ENCODE measurements at places on chromosomes 2 and 18.
A peak's percentile ranks its signal among the peaks of the same experiment; 100 is the strongest.

- no peak for DNase-seq
Observed at GRCh38 chr2:174473796-174474195, 13.0 kb downstream of the GPR155 start.

GRCh38 chr18:78293940-78294541 is 685.6 kb upstream of the SALL3 start:
- DNase-seq = no peak

- no peak for DNase-seq
Observed at GRCh38 chr2:95062242-95063085, 37.0 kb downstream of the MAL start.

DNA sequence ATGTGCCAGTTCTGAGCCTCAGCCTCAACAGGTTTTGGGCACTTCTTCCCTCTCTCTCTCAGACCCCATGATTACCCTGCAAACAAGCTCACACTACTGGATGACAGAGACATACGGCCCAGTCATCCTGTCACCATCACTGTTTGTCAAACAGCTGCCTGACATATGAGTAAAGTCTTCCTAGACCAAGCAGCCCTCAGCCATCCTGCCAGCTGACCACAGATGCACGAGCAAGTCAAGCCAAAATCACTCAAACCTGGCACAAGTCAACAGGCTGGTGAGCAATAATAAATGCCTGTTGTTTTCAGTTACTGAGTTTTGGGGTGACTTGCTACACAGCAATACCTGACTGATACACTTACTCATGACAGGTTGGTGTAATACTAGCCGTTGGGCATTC is 75.5 kb upstream of the KLF7 start:
- DNase-seq = peak; percentile 42

DNA sequence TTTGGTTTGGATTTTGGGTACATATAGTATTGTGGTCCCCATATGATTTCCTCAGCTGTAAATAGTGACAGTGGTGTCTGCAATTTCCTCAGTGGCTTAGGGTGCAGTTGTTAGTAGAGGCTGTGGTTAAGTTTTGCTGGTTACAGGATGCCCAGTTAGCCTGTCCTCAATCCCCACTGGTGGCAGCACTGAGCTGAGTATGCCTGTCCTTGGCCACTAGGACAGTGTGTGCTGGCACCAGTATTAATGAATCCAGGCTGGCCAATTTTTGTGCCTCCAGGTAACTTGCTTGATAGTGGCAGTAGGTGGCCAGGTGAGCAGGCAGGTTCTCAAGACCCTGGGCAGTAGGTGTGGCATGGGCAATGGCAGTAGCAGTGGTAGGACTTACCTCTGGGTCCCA is 973.1 kb downstream of the TMEM182 start:
- DNase-seq = no peak

DNA sequence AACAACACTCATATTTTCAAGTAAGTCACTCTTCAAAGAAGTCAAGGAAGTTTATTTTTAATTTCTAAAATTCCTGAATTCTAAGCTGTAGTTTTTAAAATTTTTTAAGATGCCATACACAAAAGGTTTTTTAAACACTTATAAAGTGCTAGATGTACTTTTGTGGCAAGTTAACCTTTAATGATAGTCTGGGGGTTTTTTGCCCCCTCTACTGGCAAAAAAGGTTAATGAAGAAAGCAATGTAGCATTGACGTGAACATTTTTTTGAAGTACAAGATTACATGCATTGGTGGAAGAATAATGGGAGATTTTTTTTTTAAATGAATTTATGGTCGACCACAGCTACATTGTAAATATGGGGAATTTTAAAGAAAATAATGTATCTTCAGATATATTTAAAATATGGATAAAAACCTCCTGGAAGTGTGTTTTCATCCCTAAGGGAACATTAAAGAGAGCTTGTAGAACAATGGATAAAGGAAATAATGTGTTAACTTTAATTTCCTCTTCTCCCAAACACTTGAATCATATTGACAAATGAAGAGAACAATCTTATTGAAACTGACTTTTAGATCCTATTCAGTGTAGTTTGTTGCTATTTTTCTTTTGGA is 12.6 kb downstream of the ITPRID2 start:
- DNase-seq = no peak

DNA sequence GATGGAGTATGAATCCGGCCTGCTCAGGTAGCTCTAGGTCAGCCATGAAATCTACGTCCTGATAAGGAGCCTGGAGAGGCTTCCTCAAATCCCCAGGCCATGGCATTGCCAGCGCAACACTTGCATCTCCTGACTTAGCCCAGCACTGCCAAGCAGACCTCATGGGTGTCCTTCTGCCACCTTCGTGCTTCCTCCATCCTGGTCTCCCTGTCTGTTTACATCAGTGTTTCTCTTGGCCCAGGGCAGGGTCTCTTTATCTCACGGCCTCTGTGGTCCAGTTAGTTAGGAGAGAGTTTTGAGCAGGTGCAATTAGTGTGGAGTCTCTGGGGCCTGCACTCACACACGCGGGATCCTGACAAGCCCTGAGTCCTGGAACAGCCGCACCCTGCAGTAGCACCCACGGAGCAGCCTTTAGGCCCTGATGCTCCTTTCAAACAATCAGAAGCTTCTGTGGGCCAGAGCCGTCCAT is 193.1 kb upstream of the ARL4C start:
- no peak for DNase-seq

DNA sequence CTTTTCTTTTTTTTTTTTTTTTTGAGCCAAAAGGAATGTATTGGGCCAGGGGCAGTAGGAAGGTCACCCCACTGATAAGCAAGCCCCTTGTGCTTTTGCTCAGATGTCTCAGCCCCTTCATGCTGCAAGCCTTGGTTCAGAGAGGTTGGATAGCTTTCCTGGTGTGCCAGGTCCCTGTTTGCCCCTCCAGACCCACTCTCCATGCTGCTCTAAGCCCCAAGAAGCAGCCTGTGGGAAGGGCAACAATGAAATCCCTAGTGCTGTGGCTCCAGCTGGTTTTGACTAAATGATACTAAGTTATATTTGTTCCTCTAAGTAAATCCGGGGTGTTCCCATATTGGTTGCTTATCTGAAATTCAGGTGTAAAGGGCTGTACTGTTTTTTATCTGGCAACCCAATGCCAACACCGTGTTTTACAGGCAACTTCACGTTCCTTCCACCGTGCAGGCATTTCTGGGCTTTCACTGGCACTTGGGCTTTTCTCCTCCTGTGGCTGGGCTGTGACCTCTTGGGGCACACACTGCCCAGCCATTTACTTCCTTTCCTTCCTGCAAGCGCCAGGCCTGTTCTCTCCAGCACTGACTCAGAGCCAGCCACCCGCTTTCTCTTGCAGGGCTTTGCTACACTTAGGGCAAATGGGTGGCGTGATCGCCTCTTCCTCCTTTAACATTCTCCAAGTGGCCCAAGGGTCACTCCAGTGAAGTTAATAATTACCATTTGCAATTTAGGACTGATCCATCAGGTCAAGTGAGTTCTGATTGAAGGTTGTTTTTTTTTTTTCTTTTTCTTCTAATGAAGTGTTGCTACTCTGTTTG is 21.6 kb downstream of the MERTK start:
- DNase-seq = no peak

- no peak for DNase-seq
Observed at GRCh38 chr2:239101071-239101470, 253.2 kb downstream of the TWIST2 start.

GRCh38 chr18:72940986-72941385 is 73.2 kb upstream of the NETO1 start:
- DNase-seq = no peak

DNA sequence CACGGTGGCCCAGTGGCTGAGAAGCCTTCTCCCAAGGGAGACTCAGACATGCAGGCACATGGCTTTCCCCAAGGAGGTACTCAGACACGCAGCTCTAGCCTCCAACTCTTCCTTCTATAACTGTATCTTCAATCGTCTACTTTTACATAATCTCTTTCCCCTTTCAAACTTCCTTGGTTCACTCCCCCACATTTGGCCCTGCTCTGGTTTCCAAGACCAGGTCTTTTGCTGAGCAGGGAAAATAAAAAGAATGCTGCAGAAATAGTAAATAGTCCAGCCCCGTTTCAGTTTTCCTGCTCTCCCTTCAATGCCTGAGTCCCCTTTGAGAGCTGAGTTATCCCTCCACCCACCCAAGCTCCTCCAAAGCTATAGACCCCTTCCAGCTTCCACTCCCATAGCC is 635.0 kb downstream of the ARHGAP15 start:
- no peak for DNase-seq

- DNase-seq = no peak
Observed at GRCh38 chr2:12479065-12479601, 237.6 kb upstream of the TRIB2 start.

- no peak for DNase-seq
Observed at GRCh38 chr2:204282525-204282924, 262.8 kb upstream of the PARD3B start.

- no peak for DNase-seq
Observed at GRCh38 chr2:180933332-180933731, 47.1 kb upstream of the UBE2E3 start.

DNA sequence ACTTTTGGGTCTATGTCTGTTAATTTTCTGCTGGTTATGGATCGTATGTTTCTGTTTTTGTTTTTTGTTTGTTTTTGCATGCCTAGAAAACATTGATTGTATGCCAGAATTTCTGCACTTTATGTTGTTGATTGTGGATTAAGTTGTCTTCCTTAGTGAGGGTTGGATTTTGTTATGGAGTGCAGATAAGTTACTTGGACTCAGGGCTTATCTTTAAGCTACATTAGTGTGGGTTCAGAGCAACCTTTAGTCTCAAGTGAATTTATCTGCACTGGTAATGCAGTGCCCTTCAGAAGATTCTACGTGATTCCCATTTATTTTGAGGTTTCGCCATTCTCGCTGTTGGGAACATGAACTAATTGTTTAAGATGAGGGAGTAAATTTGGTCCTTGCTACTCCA is 32.9 kb downstream of the UBR3 start:
- no peak for DNase-seq

DNA sequence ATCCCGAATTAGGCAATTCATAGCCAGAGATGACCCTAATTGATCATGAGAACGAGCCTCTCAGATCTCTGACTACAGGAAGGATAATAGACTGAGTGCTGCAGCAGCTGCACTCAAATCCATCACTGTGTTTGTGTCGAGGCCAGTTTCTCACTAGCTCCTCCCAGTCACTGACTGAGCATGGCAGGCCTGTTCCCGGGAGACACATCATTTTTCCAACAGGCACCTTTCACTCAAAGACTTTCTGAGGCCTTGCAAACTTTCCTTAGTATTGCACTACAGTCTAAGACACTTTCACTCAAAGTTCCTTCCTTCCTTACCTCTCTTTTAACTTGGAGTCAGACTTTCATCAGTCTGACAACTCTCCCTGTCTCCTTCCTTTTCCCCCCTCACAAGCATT is 13.7 kb downstream of the SOS1 start:
- DNase-seq = no peak

DNA sequence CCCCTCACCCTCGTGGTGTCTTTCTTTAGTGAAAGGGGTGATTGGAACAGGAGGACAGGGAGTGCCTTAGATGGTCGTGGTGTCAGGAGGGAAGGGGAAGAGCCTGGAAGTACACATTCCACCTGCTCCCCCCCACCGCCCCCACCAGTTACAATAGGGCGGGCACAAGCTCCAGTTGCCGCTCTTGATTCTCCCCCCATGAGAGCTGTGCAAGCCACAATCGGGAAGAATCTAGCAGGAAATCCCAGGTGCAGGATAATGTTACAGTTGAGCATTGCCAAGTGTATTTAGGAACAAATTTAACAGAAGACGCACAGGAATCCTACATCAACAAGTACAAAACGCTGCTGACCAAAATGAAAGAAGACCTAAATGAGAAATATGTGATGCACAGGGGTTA is 73.6 kb downstream of the ASAP2 start:
- DNase-seq = no peak

DNA sequence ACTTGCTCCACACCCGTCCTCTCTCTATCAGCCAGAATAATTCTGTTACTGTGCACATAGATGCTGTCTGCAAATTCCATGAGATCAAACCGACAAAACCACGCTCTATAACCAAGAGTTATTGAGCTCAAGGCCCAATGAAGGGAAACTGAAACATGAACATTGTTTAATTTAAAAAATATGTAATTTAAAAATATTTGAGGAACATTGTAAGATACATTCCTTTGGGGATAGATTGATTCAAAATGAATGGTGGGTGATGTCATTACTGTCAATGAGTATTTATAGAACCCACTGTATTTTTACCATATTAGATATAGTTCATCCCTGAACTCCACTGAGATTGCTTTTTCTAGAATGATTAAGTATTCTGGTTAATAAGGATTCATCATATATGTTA is 50.4 kb downstream of the NCKAP5 start:
- no peak for DNase-seq

- DNase-seq = no peak
Observed at GRCh38 chr18:34352385-34353163, 127.9 kb upstream of the NOL4 start.

- DNase-seq = no peak
Observed at GRCh38 chr2:232927032-232927792, 57.1 kb downstream of the SNORC start.

DNA sequence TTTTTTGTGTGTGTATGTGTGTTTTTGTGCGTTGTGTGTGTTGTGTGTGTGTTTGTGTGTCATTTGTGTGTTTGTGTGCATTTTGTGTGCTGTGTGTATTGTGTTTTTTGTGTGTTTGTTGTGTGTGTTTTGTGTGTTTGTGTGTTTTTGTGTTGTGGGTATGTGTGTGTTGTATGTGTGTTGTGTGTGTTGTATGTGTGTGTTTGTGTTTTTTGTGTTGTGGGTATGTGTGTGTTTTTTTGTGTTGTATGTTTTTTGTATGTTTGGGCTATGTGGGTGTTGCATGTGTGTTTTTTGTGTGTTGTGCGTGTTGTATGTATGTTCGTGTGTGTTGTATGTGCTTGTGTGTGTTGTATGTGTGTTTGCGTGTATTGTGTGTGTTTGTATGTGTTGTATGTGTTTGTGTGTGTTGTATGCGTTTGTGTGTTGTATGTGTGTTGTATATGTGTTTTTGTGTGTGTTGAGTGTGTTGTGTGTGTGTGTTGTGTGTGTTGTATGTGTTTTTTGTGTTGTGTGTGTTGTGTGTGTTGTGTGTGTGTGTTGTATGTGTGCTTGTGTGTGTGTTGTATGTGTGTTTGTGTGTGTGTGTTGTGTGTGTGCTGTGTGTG is 275.3 kb downstream of the HRH4 start:
- DNase-seq = no peak

DNA sequence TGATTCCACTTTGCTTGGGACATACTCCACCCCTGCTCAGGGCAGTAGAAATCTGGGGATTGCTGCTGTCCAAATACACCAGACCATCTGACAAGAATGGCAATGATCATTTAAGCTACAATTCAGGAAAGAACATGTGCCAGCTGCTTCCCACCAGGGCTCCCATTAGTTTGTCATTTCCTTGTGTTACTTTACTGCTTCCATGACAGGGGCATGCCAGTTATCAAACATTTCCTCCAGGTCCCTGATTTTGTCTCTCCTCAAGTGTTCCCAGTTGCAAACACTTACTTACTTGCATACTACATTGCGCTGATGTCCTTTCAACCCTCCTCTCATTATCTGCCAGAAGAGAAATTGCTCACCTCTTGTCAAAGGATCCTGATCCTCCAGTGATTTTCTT is 474.5 kb upstream of the DCC start:
- DNase-seq = no peak

GRCh38 chr18:55289775-55290174 is 298.2 kb downstream of the TCF4 start:
- DNase-seq = no peak

GRCh38 chr2:239177908-239178307 is 222.9 kb downstream of the HDAC4 start:
- DNase-seq = no peak

- DNase-seq = no peak
Observed at GRCh38 chr2:168525020-168525419, 68.9 kb downstream of the CERS6 start.

All from activated naive CD8-positive, alpha-beta T cell treated with anti-CD3 and anti-CD28 coated beads for 36 hours (primary cell).